Kidney (tissue), 22 donors: ENCODE measurements at places on chromosomes 1 and 21.
A peak's percentile ranks its signal among the peaks of the same experiment; 100 is the strongest.

DNA sequence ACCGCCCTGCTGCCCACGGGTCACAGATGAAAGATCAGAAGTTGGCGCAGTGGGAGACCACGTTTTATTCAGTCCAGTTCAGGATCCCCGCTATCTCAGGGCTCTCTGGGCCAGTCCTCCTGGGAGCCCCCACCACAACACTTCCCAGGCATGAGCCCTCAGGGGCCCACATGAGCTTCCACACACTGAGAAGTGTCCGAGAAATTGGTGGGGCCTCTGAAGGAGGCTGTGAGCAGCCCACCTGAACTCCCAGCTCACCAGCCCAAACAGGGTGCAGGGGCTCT lies 12.1 kb downstream of the TRIM46 start:
- no peak for DNase-seq

- no peak for DNase-seq
These were observed 67.0 kb downstream of the ARHGEF16 start for GRCh38 chr1:3521426-3521825.

- DNase-seq, result no peak
These were observed 94.7 kb upstream of the NRIP1 start for GRCh38 chr21:15159382-15160020.

DNA sequence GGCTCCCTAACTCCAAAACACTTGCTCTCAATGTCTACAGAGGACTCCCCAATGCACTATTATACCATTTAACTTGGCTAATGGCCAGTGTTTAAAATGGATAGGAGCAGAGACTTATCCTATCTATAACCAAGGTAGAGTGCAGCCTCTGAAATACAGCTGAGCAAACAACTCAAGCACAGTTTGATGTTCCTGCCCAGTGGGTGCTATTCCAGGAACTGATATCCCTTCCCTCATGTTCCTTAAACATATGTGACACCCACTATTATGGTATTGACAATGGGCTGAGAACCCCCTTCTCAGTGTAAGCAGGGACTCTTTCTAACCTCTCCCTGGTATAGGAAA lies 51.7 kb downstream of the SH3GLB1 start:
- DNase-seq, result no peak

DNA sequence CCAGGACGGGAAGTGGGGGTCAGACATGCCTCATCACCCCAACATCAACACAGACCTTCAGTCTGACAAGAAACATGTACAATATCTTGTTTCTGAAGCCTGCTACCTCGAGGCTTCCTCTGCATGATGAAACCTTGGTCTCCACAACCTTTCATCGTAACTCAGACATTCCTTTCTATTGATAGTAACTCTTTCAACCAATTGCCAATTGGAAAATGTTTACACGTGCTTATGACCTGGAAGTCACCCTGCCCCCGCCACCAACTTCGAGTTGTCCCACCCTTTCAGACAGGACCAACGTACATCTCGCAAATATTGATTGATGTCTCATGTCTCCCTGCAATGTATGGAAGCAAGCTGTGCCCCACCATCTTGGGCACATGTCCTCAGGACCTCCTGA lies 159.5 kb downstream of the ETS2 start:
- no peak for DNase-seq

GRCh38 chr1:158374860-158375259 lies 21.2 kb downstream of the CD1E start:
- no peak for DNase-seq

DNA sequence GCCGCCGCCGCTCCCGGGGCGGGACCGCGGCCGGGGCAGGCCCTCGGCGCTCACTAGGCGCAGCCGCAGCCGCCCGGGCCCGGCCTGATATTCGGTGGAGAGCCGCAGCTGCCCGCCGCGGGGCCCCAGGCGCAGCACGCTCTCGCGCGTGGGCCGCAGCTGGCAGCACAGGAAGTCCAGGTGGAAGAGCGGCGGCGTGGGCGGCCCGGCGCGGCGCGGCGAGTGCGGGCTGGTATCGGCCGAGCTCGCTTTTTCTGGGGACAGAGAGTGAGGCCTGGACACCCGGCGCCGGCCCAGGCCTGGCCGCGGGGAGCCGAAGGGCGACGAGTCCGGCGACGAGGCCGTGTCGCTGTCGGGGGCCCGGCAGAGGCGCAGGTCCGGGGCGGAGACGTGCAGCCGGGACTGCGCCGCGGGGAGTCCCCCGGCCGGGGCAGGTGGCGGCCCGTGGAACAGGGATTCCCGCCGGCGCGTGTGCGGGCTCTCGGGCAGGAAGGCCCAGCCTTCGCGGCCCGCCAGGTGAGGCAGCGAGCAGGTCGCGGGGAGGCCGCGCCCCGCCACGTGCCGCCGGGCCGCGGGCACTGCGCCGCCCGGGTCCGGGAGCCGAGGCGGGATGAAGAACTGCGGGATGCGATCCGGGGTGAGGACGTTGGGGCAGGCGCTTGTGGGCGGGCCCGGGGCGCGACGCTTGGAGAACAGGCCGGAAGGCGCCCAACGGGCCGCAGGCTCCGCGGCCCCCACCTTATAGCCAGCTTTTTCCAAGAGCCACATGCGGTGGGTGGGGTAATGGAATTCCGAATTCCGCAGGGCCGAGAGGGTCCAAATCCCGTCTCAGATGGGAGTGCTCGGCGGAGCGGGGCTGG lies 1.2 kb downstream of the C2CD4D start:
- peak; percentile 27 for DNase-seq

DNA sequence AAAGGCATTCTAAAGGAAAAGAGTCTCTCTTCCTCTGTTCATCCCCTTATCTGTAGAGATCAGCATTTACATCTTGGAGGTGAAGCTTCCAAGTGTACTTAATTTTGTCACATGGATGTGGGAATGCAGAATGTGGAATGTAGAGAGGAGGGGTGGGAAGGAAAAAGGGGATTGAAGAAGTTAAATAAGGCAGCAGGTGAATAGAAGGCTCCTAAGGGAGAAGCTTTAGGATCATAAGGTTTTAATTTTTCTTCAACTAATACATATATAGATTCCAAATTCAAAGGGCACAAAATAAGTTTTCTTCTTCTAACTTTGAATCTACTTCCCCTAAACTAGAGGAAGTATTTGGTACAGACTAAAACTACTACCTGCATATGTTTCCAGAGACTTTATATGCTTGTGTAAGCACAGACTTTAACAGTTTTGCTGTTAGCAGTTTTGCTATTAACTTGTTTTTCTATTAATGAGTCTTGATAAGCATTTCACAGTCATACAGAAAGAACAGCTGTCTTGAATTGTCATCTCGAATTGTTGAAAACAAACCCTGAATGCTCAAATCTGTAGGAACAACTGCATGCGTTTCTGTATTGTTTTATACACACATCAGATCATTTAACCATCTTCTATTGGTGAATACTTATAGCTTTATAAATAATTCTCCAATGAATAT lies 12.7 kb downstream of the TENT5C start:
- DNase-seq, result no peak

GRCh38 chr1:55081905-55082296 lies 42.6 kb downstream of the PCSK9 start:
- no peak for DNase-seq

DNA sequence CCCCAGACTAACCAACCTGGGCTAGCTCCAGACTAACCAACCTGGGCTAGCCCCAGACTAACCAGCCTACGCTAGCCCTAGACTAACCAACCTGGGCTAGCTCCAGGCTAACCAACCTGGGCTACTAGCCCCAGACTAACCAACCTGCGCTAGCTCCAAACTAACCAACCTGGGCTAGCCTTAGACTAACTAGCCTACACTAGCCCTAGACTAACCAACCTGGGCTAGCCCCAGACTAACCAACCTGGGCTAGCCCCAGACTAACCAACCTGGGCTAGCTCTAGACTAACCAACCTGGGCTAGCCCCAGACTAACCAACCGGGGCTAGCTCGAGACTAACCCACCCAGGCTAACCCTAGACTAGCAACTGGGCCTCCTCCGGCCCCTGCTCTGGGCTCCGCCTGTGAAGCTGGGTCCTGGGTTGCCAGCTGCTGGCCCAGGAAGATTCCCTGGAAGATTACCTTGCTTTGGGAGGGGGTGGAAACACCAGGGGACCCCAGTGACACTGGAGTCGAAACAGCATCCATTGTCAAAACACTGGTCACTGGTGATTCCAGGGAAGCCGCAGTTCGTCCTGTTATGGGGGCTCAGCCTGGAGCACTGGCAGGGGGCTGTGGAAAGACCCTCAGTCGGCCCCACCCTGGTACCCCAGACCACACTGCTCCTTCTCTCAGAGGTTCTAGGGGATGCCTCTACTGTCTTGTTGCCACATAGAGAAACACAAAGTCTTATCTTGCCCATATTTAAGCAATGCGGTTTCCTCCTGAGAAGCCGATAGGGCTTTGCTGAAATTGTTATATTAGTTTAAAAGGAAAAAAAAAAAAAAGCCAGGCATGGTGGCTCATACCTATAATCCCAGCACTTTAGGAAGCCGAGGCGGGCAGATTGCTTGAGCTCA lies 1.1 kb downstream of the TFF2 start:
- DNase-seq, result no peak

DNA sequence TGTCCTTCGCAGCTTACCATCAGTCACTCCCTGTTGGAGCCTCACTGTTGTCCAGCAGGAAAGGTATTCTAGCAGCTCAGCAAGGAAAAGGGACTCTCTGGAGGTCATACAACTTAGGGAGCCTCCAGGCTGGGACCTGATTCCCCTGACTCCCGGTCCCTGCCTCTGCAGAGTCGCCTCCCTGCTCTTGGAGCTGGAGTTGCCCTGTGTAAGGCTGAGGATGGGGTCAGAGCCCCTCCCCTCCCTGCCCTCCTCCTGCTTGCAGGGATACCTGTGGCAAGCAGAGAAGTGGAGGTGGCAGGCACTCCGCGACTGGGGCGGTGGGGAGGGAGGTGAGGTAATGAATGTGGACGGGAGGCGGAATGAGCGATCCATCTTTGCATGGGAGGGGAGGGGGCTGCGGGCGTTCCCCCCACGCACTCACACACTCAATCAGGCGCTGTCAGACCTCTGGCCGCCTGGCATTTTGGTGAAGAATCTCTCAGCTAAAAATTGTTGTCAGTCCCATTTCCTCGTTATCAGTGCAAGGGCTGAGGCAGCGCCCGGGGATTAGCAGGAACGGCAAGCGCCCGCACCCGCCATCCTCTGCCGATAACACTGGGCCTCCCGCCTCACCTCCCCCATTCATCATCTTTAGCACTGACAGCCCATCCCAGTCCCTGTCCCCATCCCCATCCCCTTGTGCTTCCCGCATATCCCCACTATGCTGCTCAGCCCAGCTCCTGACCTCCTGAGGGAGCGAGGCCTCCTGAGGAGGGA lies 64.3 kb downstream of the TMEM53 start:
- no peak for DNase-seq

DNA sequence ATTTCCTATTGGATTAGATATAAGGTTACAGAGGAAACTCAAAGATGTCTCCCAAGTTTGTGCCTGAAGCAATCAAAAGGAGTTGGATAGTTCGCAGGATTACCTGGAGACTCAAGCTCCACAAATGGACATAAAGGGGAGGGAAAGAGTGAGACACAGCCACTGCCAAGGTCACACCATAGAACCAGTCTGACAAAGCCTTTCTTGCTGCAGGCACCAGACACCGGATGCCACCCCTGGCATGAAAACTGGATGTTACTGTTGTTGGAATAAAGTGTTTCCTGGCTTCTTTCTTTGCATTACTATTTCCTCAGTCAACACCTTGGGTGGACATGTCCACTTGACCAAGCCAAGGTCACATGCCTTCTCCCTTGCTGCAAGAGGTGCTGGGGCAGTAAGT lies 70.6 kb downstream of the SNRPE start:
- no peak for DNase-seq

GRCh38 chr1:115782571-115783281 lies 14.2 kb upstream of the CASQ2 start:
- DNase-seq, result no peak

DNA sequence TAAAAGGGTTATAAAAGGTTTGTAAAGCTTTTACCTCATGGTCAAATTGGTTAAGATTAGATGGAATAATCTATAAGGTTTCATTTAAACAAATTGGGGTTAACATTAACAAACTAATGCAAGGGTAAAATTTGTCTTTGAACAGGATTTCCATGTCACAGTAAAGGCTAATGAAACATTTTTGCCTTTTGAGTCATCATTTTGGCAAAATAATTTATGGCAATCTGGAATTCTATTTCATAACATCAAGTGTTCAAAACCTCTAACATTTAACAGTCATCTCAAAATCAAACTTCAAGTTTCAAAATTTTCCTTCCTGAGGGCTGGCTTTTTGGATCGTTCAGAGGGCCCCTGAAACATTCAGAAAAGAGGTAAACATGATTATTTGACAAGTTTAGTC lies 6.6 kb upstream of the CD46 start:
- DNase-seq, result no peak
